Activated naive CD8-positive, alpha-beta T cell treated with anti-CD3 and anti-CD28 coated beads, Interleukin-2, amount 50 U/mL, for 24 hours (primary cell): ENCODE measurements at places on chromosomes 12 and 14.

- no peak for DNase-seq
Measured at GRCh38 chr12:6810758-6811157, 10.9 kb upstream of the GPR162 start.

- no peak for DNase-seq
Measured at GRCh38 chr12:69978020-69978419, 153.0 kb downstream of the MYRFL start.

- DNase-seq, result no peak
Measured at GRCh38 chr12:110370732-110371231, 32.7 kb downstream of the ANAPC7 start.

DNA sequence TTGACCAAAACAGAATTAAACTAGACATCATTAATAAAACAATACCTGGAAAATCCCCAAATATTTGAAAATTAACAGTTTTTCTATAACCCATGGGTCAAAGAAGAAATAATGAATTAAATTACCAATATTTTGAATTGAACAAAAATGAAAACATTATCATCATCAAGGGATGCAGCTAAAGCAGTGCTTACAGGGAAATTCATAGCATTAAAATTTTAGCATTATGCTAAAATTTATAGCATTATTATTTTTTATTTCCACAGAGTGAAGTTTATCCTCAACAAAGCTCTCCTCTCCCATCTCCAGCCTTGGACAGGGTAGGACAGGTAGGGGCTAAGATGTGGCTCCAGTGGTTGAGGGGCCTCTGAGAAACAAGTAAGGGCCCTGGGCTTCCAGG is 19.3 kb upstream of the M6PR start:
- DNase-seq, result no peak

GRCh38 chr14:53491256-53491883 is 338.2 kb upstream of the DDHD1 start:
- DNase-seq, result no peak

- DNase-seq, result peak; percentile 37
Measured at GRCh38 chr14:24368562-24369252, 723 bp downstream of the NFATC4 start.

- no peak for DNase-seq
Measured at GRCh38 chr12:90124289-90124688, 415.7 kb upstream of the ATP2B1 start.

DNA sequence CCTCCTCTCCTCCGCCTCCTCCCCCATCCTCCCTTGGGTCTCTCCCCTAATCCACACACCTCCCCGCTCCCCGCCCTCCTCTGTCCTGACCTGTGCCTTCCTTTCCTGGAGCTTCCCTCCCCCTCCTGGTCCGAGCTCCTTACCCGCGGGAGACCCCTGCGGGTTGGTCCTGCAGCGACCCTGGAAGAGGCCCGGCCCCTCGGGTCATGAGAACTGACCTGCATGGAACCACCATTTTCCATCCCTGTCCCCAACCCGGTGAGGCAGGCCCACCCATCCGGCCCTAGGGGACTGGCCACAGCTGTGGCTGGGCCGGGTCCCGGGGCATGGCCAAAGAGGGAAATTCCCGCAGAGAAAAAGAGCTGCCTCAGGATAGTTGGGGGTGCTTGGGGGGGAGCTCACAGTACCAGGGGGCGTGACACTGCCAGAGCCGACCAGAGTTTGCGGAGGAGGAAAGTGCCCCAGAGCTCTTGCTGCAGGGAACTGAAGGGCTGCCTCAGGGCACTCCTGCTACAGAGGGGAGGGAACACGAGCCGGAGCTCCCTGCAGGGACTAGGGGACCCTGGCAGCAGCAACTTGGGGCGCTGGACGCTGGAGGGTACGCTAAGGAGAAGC is 613 bp downstream of the ARHGEF40 start:
- DNase-seq, result no peak

DNA sequence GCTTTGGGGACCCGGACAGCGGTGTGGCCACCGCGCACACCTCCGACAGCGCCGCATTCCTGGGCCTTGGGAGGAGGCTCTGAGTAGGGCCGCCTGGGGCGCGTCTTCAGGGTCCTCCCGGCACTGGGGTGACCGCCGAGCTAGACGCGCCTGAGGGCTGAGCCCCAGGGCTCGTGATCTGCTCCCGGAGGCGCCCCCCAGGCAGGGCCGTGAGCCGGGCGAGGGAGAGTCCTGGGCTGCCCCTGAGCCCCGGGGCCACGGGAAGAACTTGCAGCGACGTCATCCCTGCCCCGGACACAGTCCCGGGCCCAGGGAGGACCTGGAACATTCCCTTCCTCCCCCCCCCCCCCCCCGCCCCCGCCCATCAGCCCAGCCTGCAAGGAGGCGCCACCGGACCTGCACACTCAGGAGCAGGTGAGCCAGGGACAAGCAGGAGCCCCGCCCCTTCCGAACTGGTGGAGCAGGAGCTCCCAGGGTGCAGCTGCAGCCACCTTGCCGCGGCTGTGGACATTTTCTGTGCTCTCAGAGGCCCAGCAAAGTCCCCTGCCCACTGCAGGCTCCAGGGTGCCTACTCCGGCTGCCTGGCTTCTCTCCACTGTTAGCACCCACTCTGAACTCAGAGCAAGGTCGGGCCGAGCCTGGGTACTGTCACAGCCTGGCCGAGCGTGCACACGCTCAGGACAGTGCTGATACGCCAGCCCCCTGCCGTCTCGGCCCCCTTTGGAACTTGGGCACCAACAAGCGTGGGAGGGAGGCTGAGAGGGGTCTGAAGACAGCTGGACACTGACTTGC is 50.7 kb downstream of the A2M start:
- DNase-seq, result no peak

DNA sequence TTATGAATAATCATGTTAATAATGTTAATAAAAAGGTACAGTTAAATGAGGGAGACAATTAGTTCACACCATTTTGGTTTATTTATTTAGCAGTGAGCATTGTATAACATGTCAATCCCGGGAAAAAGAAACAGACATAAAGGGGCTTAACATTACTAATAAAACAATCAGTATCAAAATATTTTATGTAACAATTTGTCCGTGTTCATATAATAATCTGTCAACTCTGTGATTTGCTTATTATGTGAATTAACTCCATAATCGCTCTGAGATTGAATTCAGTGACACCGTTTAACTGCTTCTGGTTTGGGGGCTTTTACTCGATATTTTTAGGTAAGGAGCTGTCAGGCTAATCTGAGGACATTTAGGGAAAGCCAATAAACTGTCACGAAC is 95.8 kb upstream of the HMGA2 start:
- DNase-seq, result no peak

DNA sequence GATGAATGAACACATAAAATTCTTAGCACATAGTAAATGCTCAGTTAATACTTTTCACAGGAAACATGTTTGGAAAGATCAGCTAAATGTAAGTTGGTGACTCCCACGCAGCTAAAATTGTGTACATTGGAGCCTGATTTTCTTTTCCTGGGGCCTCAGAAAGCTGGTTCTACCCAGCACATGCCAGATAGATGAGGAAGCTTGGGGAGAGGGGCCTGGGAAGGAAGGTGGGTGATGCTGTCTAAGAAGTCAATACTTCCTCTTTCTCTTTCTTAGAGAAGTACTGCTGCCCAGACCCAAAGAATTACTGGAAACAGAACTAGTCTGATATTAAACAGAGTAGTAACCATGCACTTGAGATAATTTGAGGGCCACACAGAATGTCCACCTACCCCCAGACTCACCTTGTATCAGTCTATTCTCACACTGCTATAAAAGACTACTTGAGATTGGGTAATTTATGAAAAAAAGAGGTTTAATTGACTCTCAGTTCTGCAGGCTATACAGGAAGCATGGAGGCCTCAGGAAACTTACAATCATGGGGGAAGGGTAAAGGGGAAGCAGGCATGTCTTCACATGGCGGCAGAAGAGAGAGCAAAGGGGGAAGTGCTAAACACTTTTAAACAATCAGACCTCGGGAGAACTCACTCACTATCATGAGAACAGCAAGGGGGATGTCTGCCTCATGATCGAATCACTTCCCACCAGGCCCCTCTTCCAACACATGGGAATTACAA is 123.3 kb upstream of the MED13L start:
- DNase-seq, result no peak

DNA sequence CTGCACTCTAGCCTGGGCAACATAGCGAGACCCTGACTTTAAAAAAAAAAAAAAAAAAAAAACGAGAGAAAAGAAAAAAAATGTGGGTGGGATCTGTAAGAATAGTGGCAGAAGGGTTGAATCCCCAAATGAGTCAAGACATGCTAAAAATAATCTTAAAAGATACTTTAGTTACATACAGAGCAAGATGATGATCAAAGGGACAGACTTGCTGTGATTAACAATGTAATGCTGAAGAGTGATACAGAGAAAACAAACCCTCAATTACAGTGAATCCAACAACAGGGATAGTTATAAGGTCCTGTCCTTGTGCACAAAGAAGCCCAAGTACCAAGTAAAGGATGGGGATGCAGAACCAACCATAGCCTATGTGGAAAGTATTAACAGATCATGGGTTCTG is 80.3 kb downstream of the DCAF5 start:
- DNase-seq, result no peak

DNA sequence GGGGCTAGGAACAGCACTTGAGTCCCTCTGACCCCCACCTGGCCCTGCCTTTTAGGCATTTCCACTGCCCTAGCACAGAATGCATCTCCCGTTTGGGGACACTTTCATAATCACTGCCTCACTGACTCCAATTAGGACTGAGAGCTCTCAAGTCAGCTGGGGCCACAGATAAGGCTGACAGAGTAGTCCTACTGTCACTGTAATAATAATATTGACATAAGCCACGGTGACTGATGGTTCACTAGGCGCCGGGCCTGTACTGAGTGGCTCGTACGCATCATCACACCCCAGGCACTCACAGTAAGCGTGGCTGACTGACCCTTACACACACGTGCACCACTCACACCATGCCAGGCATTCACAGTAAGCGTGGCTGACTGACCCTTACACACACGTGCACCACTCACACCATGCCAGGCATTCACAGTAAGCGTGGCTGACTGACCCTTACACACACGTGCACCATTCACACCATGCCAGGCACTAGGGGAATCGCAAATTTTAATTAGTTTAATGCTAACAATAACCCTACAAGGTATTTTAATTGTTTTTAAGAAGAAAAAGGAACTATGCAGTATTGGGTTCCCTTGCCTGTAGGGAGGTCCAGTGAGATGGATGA is 87.7 kb downstream of the CHGA start:
- DNase-seq, result no peak

GRCh38 chr12:74170645-74171477 is 366.8 kb upstream of the ATXN7L3B start:
- DNase-seq, result no peak

GRCh38 chr12:53219292-53219955 is 12.4 kb upstream of the ITGB7 start:
- DNase-seq, result peak; percentile 77

GRCh38 chr12:48119078-48119833 is at the start of gene PFKM:
TSS of gene PFKM (plus strand) at chr12:48119364. CDS start at chr12:48122775, 3,411 bp downstream.
- peak; percentile 73 for DNase-seq

DNA sequence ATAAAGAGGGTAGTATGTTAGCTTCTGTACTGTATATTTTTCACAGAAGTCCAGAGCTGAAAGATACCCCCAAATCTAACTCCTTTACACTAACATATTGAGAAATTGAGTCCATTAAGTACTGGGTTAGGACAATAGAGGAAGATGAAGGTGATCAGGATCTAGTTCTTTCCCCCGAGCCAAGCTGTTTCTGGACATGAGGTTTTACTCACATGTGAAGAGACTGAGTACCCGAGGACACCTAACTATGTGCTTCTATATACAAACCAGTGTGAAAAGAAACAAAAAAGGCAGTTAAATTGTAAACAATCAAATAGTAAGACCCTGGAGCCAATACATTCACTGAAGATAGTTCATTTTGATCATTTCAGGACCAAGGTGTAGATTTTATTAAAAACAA is 3.8 kb upstream of the TRHDE start:
- DNase-seq, result no peak

- DNase-seq, result no peak
Measured at GRCh38 chr14:106134886-106135285, 608.5 kb downstream of the TMEM121 start.

DNA sequence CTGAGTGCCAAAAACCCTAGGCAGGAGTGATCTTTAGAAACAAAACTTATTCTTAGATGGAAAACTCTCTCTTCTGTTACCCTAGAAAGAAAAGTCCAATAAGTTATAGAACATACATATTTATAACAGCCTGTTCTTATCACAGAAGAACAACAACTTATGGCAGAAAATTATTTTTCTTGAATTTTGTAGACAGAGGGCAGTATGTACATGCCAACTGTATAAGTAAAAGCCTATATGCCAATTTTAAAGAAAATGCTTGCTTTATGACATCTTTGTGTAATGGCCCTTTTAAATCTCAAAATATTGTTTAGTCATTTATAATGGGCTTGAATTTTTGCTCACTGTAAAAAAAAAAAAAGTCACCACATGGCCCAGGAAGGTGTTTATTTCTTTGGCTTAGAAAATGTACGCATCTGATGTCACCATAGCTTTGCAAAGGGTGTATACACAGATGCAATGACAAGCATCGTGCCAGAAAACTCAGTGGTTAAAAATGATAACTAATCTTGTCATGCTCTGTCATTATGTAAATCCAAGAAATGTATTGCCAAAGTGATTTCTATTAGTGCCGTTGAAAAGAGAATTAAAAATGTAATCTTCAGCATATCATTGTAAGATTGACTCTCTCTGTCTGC is 38.3 kb upstream of the GRIP1 start:
- DNase-seq, result no peak

DNA sequence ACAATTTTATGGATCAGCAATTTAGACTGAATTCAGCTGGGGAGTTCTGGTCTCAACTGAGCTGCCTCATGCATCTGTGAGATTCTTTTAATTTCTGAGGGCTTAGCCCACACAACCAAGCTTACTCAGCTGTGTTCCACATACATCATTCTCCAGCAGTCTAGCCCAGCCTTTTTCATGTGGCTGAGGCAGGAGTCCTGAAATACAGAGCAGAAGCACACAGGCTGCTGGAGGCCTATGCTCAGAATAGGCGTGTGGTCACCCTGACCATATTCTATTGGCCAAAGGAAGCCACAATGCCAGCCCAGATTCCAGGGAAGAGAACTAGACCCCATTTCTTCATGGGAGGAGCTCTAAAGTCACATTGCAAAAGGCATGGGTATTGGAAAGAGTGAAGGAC is 72.3 kb upstream of the DHRS4 start:
- no peak for DNase-seq

- DNase-seq, result no peak
Measured at GRCh38 chr12:77115471-77115870, 50.1 kb upstream of the E2F7 start.

GRCh38 chr12:3797531-3798048 is 44.7 kb upstream of the CRACR2A start:
- DNase-seq, result no peak

DNA sequence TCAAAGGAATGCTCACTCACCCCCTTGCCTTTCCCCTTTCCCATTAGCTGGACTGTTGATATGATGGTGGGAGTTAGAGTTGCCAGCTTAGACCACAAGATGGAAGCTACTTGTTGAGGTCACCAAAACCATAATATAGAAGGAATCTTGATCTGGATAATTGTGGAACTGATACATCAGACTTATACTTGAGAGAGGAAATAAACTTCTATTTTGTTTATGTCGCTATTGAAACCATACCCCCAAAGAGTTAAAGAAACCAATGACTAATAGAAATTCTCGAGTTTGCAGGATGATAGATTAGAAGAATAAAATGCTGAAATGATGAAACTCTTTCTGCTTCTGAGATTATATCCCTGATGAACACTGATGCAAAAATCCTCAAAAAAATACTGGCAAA is 37.9 kb downstream of the TDG start:
- no peak for DNase-seq
